ENCODE measurements at places on chromosomes 11 and 22.
A peak's percentile ranks its signal among the peaks of the same experiment; 100 is the strongest.

DNA sequence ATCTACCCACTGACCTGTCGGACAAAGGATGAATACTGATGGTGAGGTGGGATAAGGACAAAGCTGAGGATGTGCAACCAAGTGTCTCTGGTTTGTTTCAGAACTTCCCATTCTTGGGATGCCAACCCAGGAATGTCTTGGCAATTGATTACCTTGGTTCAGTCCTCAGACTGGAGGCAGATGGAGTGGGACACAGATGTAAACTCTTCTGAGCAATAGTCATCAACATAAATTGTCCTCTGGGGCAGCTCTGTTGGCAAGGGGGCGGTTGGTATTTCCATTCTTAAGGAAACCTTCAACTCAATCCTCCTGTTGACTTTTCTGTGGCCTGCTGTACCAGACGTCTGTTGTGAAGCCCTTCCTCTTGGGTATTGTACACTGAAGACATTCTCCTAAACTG lies 6.8 kb downstream of the ABTB2 start:
- DNase-seq: no peak

- no peak for DNase-seq
Measured at GRCh38 chr11:75474878-75475766, 42.1 kb upstream of the KLHL35 start.

- no peak for DNase-seq
Measured at GRCh38 chr11:3159296-3160190, 5.6 kb downstream of the OSBPL5 start.

DNA sequence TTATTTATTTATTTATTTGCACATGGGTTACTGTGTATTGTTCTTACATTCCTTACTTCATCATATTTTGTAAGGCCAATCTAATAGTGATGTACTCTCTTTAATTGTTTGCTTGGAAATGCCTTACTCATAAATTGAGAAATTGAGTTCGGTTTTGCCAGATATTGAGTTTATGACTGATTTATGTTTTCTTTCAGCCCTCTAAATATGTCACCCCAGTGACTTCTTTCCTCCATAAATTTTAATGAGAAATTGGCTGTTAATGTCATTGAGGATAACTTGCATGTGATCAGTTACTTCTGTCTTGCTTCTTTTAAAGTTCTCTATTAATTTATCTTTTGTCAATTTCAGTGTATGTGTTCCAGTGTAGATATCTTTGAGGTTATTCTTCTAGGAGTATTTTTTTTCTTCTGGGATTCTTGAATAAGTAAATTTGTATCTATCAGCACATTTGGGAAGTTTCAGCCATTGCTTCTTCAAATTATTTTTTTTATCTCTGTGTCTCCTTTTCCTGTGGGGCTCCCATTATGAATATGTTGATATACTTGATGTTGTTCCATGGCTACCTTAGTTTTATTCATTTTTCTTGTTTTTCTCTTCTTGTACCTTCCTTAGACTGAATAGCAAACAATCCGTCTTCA lies 47.8 kb downstream of the XKR3 start:
- DNase-seq: no peak

DNA sequence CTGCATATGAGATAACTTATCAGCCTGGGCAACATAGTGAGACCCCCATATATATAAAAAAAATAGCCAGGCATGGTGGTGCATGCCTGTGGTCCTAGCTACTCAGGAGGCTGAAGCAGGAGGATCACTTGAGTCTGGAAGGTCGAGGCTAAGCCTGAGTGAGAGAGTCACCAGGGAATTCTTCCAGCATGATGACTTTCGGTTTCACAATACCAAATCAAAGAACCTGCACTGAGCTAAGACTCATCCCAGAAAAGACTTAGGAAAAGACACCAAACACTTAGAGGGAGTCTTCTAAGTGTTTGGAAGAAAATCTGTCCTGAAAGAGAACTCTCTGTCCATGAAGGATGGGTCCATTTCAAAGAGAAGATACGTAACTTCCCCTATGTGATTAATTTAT lies 12.7 kb downstream of the STK33 start:
- no peak for DNase-seq

DNA sequence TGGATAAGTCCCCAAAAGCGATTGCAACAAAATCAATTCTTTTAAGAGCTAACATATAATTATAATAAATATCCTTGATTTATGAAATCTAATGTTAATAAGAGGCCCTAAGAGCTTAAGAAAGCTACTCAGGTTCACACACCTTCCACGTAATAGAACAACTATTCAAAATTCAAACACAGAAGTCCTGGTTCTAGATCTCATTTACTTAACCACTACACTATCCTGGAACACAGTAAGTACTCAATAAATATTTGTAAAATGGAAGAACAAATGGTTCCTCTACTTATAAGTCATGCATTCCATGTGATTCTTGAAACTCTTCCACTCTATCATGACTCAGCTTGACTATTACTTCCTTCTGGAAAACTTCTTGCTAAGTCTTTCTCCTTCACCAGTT lies 268.2 kb downstream of the FAM181B start:
- no peak for DNase-seq

- peak; percentile 40 for DNase-seq
Measured at GRCh38 chr11:77776455-77776854, 44.1 kb downstream of the RSF1 start.

GRCh38 chr11:132911186-132911585 lies 621.1 kb downstream of the OPCML start:
- no peak for DNase-seq

DNA sequence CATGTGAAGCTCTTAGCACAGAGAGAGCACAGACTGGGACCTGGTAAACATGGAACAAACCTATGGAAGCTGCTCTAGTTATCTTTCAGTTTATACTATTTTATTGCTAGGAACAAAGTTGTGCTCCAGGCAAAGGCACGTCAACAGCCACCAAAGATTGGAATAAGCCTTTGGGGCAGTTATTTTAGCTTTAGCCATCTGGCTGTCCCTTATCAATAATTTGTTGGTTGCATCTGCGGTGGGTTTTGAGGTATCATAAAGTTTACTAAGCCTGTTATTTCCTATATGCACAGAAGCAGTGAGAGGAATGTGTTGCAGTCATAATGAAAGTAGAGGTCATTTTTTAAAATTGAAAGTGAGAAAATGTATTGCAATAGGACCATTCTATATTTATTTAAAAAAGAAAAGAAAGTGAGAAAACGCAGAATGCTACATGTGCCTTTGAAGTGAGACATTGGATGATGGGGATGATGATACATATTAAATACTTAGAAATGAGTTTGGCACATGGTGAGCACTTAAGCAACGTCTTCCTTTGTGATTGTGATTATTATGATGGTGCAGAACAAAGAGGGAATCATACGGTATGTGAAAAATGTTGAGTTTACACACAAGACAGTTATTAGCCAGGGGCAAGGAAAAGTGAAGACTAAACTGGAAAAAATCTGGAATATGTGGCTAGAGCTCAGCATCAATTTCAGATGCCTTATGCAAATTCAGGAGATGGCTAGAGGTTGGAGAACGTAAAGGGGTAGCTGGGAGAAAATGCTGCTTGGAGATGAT lies 58.3 kb downstream of the PRR5L start:
- DNase-seq: no peak

- DNase-seq: no peak
Measured at GRCh38 chr11:128933481-128934178, 9.0 kb downstream of the TP53AIP1 start.

- no peak for DNase-seq
Measured at GRCh38 chr11:31728432-31728831, 82.7 kb downstream of the PAX6 start.

- no peak for DNase-seq
Measured at GRCh38 chr11:94737171-94737611, 31.0 kb upstream of the AMOTL1 start.

DNA sequence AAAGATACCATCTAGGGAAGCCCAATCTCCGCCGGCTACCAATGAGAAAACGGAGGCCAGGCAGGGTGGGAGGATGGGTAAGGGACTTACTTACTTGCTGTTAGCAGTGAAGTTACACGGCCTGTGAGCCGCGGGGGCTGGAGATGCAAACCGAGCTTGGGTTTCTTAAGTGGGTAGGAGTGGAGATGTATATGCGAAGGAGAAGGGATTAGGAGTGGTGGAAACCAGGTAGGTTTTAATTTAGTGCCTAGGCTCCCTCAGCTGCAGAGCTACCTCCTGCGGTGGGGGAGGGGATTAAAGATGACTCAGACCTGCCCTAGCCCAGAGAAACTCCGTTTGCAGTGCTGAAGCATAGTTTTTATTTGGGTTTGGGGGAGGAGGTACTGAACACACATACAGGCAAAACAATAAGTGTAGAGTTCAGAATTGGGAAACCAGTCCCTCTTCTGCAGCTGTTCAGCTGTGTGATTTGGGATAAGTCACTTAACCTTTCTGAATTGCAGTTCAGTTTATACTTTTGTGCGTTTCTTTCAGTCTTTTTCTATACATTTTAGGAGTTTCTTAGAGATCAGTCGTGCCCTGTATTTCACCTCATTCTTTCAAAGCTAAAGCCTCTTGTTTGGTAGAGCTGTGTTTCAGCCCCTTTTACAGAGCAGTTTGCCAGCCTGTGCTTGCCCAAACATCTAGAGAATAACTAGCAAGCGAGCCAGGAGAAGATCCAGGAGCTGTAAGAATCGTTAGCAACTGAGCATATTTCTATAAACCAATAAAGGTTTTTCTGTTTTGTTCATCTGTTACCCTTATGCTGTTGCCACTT lies 596 bp upstream of the TNRC6B start:
- DNase-seq: peak; percentile 28

GRCh38 chr11:4213746-4214145 lies 119.1 kb downstream of the RRM1 start:
- no peak for DNase-seq

DNA sequence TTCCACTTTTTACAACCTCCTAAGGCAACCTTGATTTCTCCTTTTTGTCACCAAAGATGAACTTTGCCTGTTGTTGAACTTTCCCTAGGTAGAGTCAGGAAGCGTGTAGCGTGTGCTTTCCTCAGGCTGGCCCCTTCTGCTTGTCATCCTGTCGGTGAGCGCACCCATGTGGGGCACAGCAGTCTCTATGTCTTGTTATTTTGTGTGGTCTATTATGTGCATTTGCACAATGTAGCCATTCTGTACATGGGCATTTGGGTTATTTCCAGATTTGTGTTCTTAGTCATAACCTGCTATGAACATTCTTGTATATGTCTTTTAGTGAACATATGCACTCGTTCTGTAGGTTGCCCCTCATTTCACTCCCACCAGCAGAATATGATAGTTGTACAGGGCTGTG lies 34.9 kb downstream of the CABIN1 start:
- DNase-seq: no peak

- no peak for DNase-seq
Measured at GRCh38 chr11:65327021-65327420, 6.6 kb upstream of the DPF2 start.

GRCh38 chr11:85098996-85099395 lies 528.1 kb downstream of the DLG2 start:
- DNase-seq: no peak

DNA sequence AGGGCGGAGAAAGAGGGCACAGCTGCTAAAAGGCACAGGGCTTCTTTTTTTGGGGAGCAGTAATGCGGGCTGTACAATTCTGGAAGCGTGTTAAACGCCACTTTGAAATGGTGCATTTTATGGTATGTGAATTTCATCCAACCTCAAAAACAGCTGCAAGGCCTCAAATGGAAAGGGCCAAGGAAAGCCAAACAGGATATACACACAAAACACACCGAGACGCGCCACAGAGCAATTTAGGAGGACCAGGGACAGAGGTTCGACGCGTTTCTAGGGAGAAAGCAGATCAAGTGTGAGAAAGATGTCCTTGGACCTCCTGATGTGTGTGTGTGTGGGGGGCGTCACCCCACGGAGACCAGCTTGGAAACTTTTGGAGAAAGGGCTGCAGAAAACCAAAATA lies 31.1 kb downstream of the TSPAN4 start:
- DNase-seq: no peak

- peak; percentile 41 for DNase-seq
Measured at GRCh38 chr22:50627642-50628542, at the start of gene ARSA. TSS of gene ARSA (minus strand) at chr22:50628152. CDS start at chr22:50627779, 373 bp downstream.

GRCh38 chr11:95821640-95822039 lies 31.3 kb downstream of the CEP57 start:
- no peak for DNase-seq

DNA sequence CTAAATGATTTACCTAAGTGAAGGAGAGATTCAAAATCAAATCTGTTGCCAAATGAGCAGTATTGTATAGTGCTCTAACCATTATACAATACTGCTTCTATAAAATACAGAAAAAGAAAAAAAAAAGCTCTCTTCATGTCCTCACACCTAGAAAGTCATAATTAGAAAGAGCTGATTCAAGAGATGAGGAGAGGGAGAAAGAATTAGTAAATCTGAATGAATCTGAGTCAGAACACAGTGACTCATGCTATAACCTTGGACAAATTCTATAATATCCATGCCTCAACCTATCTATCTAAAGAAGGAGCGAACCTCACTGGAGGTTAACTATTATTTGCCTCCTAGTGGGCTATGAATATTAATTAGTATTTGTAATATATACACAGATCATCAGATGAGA lies 29.4 kb downstream of the AMBRA1 start:
- no peak for DNase-seq

DNA sequence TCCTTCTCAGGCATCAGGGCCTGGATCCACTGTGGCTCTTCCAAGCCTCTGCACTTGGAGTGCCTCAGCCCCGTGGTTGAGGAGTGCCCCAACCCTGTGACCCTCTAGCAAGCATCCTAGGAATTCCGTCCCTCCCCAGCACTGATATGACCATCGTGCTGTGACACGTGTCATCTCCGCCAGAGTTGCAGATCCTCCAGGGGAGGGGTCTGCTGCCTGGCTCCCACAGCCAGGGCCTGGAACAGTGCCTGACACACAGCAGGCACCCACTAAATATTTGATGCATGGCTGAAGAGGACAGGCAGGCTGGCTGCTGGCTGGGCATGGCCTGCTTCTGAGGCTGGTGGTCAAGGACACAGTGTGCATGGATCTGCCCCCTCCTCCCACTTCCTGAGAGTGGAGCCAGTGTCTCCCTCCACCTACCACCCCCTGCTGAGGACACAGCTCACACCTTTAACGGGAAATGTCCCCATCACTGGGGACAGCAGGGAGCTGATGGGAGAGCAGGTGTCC lies 1.7 kb upstream of the CD81 start:
- no peak for DNase-seq

- no peak for DNase-seq
Measured at GRCh38 chr22:25067851-25068421, 115.4 kb downstream of the KIAA1671 start.

DNA sequence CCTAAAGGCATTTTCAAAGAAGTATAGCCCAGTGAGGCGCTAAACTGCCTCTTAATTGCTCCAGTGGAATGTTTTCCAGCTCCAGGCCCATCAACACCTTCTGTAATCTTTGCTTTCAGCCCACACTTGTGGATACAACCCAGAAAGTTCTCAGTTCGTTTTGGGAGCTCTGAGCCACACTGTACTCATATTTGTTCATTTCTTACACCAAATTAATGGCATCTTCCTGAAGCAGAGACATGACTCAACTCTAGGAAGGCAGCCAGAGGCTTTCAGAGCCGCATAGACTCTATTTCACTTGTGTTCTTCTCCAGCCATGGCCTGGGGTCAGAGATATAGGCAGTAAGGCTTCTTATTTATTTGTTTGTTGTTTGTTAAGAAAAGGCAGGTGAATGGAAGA lies 175.5 kb upstream of the NCAM1 start:
- no peak for DNase-seq

All from NCI-H1694 treated with DMSO at 0.1 percent for 48 hours (cell line).